ENCODE measurements at places on chromosomes 5 and 9.

- DNase-seq, result no peak
Measured at GRCh38 chr5:16245249-16245648, 65.7 kb upstream of the MARCHF11 start.

DNA sequence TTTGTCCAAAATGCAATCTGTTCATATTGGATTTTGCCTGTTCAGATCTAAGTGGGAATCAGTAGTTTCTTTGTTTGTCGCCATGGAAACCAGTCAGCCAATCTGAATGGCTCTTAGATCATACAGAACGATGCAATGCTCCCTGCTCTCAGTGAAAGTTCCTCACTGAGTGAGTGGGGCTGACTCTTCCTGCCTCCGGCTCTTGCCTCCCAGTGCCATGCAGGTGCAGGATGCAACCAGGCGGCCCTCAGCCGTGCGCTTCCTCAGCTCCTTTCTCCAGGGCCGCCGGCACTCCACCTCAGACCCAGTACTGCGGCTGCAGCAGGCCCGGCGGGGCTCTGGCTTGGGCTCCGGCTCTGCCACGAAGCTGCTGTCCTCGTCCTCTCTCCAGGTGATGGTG is at the start of gene PTPDC1:
TSS of gene PTPDC1 (plus strand) at position 151 of the 400 bp plus-strand sequence. CDS start at position 218, 67 bp downstream.
- DNase-seq, result no peak

DNA sequence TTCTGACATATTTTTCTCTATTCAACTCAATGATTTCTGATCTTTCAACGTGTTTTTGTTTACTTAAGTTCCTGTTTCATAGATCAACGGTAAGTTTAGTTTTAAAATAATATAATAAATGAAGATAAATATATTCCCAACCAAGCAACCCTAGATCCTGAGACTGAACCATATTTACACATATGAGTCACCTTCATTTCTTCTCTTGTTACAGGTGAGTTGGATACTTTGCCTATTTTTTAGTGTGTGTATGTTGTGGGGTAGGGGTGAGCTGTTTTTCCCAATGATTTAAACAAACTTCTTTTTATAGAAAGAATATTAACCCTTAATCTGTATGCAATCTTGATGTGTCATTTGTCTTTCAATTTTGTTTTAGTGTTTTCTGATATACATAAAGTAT is 186.9 kb downstream of the MCTP1 start:
- DNase-seq, result no peak

DNA sequence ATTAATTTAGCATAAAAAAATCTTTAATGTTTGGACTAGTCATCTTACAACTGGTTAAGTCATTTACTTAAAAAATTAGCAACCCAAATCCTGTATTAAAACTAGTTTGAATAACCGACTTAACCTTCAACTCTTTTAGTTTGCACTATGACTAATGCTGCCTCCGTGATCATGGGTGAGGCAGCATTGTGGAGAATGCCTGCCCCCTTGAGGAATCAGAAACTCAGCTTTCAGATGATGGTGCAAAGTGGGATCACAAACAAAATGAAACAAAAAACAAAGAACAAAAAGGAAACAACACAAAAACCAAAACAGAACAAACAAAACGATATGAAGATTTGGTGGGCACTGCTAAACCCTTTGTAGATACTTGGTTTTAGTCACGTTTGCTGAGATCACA is 127.0 kb upstream of the PALM2AKAP2 start:
- no peak for DNase-seq

DNA sequence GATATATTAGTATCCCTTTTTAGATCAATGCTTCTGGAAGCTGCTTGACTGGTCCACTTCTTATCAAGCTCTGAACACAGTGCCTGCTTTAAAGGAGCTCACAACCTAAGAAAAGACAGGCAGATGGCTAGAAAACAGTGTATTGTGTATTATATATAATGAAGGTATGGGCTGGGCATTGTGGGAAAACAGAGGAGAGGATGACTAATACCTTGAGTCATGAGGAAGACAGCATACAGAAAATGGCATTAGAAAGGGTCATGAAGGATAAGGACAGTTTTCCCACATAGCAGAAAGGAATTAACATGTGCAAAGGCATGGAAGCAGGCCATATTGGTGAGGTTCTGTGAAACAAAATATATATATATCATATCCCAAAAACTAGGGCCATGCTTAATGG is 309.6 kb downstream of the MLLT3 start:
- no peak for DNase-seq

GRCh38 chr5:76947082-76947503 is 5.8 kb upstream of the CRHBP start:
- DNase-seq, result no peak

GRCh38 chr9:84271531-84271900 is 69.0 kb downstream of the SLC28A3 start:
- no peak for DNase-seq

DNA sequence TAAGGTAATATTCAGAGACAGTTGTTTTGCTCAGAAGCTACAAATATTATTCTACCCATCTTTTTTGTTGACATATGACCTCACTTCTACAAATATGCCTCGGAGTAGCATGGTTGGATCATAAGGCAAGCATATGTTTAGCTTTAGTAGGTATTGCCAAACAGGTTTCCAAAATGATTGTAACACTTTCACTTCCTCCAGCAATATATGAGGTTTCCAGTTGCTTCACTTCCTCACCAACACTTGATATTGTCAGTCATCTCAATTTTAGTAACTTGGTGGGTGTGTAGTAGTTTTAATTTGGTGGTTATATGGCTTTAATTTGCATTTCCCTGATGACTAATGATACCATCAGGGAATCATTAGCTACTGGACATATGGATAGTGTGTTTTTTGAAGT is 46.7 kb downstream of the TNFSF8 start:
- peak; percentile 80 for DNase-seq

DNA sequence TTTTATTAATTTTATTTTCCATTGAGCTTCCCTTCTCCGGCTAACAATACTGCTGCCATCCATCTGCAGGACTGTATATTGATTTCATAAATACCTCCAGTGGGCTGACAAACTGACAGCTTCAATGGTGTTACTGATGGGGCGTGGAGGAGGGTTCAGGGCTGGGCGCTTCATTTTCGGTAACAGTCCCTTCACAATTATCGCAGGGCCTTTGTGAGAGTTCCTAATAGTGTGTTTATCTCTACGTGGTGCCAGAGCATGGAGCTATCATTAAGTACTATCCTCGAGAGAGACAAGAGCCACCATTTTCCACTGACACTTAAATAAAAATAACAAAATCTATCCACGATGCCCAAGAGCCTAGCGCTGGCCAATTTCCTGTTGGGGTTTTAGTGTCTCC is 307.0 kb upstream of the PANK3 start:
- no peak for DNase-seq

DNA sequence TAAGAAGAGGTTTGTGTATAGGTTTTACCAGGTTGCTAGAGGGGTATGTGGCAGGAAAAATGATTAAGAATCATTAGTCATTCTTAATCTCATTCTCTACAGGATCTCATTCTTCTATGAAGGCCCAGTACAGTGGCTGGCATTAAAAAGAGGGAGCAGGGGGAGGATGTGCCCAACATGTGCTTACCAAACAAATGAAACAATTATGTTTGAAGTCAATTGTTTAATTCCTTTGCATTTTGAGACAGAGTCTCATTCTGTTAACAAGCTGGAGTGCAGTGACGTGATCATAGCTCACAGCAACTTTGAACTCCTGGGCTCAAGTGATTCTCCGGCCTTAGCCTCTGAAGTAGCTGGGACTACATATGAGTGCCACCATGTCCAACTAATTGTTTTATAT is 23.0 kb downstream of the FNIP1 start:
- no peak for DNase-seq

DNA sequence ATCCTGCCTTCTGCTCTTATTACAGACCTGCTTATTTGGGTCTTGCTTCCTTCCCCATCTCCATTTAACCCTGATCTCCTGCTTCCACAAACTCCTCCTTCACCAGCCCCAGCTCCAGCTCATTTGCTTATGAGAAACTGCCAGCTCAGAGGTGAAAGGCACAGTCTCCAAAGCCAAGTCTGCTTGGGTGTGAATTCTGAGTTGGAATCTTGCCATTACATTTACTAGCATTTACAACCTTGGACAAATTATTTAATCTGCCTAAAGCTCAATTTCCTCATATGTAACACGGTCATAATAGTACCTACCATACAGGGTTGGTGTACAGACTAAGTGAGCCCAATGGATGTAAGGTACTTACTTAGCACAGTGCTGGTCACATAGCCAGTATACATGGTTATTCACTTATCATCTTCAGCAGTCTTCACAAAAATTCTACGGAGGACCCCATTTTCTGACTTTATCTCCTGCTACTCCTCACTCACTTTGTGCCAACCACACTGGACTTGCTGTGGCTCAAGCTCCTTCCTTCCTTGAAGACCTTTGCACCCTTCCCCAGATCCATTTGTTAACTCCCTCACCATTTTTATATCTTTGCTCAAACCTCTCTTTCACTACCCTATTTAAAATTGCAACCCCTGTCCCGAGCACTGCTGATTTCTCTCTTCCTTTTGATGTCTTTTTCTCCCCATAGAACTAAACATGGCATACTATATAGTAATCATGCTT is 86.2 kb downstream of the DOCK2 start:
- DNase-seq, result no peak

DNA sequence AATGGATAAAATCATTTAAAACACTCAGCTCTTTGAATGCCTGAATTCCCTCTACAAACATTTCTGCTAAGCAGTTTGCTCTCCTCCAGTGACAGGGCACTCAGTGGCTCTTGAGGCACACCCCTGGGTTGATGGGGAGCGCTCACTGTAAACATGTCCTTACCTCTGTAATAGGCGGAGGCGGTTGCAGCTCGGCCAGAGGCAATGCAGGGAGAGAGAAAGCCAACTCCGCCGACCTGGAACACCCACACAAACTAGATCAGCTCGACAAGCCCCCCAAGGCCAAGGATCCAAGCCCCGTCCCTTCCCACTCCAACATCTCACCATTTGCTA is 329 bp downstream of the CDC23 start:
- DNase-seq, result no peak

DNA sequence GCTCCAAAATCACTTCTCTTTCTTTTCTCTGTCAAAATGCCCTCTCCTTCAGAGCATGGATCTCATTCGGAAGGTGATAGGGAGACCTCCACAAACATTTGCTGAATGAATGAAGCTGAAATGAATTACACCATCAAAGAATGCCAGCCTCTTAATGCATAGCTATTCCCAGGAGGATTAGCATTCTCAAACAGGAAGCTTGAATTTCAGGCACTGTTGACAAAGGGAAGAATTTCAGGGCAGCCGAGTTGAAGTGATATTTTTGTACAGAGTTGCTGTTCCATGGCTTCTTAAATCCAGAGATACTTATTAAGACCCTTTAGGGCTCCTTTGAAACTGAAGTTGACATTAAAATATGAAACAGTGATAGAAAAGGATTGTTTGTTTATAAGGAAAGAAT is 18.8 kb downstream of the HBEGF start:
- no peak for DNase-seq

GRCh38 chr9:74697535-74697934 is 190.2 kb downstream of the TRPM6 start:
- no peak for DNase-seq

GRCh38 chr5:1730487-1730847 is 69.2 kb downstream of the MRPL36 start:
- no peak for DNase-seq

DNA sequence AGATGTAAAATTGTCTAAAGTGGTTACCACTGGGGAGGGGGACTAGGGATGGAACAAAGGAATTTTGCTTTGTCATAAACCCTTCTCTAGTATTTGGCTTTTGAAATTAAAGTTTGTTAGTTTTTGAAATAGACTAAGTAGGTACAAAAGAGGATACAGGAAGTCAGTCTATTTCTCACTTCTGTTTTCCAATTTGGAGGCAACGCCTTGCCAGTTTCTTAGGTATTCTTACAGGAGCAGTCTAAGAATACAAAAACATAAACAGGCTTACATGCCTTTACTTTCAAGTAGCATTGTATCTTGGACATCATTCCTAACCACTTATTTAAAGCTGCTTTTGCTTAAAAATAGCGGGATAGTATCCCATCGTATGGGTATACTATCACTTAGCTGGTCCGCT is 34.4 kb downstream of the ALG2 start:
- DNase-seq, result no peak

GRCh38 chr5:165457859-165458481 is 1952.6 kb downstream of the MAT2B start:
- DNase-seq, result peak; percentile 63

DNA sequence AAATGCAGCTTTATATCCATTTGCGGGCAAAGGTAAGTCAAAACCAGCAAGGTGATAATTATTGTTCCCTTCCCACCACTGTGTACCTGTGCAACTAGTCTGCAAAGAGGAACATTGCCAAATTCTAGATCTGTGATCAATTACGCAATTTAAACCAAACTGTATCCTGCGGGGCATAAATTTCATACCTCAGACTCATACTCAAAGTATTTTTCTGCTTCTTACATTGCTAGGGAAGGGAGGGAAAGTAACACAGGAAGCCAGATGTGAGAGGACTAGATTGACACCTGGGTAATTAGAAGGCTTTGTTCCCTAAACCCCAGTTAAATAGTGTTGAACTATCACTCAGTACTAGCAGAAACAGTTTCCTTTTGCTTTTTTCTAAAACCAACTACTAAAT is 240.2 kb upstream of the ZNF608 start:
- DNase-seq, result no peak

GRCh38 chr9:27196383-27196782 is 87.4 kb downstream of the TEK start:
- no peak for DNase-seq

DNA sequence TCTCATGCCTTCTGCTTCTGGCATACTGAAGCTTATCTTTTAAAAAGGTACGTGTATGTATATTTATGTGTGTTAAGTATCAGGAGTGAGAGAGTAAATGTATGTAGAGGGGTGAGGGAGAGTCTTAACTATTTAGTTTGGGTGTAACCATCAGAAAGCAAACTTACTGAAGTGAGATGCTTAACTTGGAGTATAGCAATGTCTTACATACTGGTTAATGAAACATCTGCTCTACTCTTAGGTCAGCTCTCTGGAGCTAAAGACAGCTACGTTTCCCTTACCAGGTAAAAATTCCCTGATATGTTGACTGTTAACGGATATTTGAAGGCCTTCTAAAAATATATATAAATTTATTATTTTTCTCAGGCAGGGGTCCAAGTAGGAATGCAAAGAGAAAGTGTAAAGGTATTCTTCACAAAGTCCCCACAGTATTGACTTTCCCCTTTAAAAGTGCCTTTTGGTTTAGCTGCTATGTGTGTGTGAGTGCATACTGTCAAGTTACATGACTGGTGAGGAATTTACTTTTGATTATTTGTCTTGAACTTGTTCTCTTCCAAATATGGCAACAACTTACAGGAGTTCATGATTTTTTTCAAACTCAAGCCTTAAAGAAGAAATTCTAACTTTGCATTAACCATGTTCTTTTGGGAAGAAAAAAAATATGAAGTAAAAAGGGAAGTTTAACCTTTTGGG is 12.3 kb upstream of the C5orf24 start:
- no peak for DNase-seq

- DNase-seq, result no peak
Measured at GRCh38 chr9:69637817-69638200, 34.4 kb downstream of the APBA1 start.

All from AML-193 (cell line).